Stimulated activated CD8-positive, alpha-beta memory T cell treated with anti-CD3 and anti-CD28 coated beads, Interleukin-7, amount 100 ng/mL, for 24 hours (primary cell): ENCODE measurements at places on chromosomes 11 and 22.

DNA sequence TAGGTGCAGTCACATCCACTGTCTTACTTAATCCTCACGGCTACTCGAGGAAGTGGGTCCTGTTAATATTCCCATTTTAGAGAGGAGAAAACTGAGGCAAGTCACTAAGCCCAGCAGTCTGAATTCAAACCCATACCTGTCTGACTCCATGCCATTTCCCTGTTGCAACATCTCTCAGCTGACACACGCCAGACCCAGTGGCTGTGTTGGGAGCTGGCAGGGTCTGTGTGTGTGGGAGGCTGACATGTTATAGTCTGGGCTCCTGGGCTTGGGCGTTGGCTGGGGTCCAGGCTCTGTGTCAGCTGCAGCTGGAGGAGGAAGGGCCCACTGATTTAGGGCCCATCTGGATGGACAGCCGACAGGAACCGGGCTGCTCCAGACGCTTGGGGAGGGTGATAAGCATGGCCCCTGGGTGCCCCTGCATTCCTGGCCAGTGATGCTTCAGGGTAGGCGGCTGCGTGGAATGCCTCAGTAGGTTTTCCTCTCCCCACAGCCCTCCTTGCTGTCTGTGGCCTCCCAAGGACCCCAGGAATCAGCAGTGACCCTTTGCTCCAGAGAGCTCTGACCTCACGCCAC is 562.5 kb downstream of the MN1 start:
- DNase-seq: no peak

- no peak for DNase-seq
These were observed 1.6 kb downstream of the APOL2 start for GRCh38 chr22:36237462-36238372.

DNA sequence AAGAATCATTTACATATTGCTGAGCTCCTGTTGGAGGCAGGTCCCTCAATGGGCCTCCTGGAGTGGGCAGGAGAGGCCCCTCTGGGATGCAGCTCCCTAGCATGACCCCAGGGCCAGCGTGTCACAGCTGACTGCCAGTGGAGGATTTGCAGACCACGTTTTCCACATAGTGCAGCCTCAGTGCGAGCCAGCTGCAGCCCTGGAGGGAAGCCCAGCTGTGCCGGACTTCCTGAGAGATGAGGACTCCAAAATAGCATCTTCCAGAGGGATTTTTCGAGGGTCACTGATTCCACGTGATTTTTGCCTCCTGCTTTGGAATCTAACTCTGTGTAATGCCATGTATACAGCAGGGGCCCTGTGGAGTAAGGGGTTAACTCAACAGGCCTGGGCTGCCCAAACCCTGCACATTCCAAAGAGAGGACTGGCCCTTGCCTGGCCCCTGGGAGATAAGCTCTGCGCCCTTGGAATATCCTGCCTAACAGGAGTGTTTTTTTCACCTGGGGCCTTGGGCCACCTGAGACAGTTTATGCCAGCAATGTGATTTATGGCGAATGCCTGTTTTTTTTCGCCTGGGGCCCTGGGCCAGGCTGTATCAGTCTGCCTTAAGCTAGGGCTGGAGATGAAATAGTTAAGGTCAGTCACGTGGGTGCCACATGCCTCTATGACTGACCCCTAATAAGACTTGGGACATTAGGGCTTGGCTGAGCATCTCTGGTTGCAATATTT is 47.4 kb downstream of the RPS6KA4 start:
- DNase-seq: no peak

- DNase-seq: no peak
These were observed 28.1 kb downstream of the BRD1 start for GRCh38 chr22:49799431-49800075.

GRCh38 chr11:67409261-67409666 is 5.4 kb downstream of the TBC1D10C start:
- DNase-seq: no peak

DNA sequence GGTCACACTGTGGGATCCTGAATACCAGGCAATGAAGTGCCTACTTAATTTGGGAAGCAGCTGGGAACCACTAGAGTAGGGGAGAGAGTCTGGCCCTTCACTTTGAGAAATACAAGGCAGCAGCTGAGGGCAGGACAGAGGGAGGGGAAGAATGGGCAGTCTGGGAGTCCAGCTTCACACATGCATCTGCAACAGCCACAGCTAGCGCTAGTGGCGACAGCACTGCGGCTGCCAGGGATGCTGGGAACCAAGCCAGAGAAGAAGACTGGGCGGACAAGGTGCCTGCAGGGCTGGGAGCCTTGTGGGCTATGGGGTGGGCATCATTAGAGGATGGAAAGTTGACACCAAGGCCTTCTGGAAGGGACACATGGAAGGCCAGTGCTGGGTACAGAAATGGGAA is 15.8 kb downstream of the SCUBE2 start:
- no peak for DNase-seq

- DNase-seq: no peak
These were observed 6.0 kb downstream of the CCDC157 start for GRCh38 chr22:30362651-30363281.

- DNase-seq: no peak
These were observed 1.5 kb downstream of the TNNT3 start for GRCh38 chr11:1920909-1921573.

DNA sequence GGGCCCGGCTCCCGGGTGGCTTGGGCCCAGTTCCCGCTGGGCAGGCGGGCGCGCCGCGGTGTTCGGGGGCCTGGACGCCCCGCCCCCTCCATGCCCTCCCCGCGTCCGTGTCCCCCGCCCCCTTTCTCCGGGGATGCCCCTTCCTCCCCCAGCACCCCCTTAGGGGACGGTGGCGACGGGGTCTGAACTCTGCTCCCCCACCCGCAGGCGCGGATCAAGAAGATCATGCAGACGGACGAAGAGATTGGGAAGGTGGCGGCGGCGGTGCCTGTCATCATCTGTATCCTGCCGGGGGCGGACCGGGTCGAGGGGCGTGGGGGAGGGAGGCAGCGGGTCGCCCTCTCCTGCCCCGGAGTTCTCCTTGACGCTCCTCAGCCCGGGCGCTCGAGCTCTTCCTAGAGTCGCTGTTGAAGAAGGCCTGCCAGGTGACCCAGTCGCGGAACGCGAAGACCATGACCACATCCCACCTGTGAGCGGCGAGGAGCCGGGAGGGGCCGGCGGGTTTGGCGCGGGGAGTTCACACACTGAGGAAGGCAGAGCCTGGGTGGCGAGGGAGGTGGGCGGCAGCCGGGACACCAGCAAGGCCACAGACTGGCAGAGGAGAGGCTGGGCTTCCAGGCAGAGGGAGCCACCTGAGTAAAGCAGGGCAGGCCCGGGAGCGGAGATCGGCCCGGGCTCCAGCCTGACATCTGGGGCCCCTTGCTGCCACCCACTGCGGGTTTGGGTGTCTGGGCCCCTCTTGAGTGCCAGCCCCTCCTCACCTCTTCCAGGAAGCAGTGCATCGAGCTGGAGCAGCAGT is 546 bp downstream of the DRAP1 start:
- no peak for DNase-seq
